ENCODE measurements at places on chromosomes 7 and 10.

DNA sequence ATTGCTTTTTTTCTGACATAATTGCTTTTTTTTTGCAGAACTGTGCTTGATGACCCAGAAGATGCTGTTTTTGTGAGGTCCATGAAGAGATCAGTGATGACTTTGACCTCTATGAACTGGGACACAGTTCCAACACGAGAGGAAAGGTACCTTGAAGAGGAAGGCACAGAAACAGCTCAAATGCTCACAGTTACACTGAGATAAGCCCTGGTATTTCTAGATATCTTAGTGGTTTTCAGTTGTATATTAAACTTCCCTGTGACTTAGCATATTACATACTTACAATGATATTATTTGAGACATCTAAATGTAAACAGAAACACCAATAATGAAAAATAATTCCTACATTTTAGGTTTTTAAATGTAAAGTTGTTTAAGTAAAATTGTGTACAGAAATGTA is 54.7 kb downstream of the LRRC72 start:
- DNase-seq, result no peak

DNA sequence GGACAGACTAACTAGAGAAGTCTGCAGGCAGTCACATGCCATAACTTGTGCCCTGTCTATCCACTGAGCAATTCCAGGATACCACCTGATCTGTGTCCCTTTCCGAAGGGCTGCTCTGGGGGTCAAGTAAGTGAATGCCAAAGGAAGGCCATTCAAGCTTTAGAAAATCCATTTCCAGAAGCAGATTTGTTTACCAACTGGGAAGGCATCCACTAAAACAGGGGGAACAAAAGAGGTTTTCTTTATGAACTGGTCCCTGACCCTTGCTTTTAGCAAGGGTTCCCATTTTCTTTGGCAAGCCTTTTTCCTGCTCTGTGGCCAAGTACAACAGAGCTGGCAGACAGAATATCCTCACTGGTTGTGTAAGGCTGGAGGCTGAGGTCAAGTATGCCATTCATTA is 36.5 kb downstream of the ITPRID1 start:
- DNase-seq, result no peak

GRCh38 chr10:104750291-104750690 is 109.2 kb downstream of the SORCS3 start:
- no peak for DNase-seq

DNA sequence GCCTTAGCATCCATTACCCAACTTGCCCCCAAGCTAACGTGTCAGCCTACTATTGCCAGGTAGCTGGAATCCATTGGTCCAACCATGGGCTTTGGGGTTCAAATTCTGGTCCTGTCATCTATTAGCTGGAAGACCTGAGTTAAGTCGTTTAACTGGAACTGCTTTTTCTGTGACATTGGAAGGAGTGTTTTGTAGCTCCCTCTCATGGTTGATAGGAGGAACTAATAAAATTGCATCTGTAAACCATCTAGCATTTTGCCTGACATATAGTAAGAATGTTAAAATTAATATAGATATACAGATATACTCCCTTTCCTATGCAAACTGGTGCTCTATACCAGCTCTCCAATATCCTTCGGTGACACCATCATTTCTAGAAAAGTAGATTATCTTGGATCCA is 23.8 kb upstream of the SLF2 start:
- DNase-seq, result no peak

GRCh38 chr7:1689311-1689710 is 19.2 kb downstream of the ELFN1 start:
- DNase-seq, result no peak

- no peak for DNase-seq
These were observed 35.3 kb downstream of the ATAD1 start for GRCh38 chr10:87782721-87783120.

DNA sequence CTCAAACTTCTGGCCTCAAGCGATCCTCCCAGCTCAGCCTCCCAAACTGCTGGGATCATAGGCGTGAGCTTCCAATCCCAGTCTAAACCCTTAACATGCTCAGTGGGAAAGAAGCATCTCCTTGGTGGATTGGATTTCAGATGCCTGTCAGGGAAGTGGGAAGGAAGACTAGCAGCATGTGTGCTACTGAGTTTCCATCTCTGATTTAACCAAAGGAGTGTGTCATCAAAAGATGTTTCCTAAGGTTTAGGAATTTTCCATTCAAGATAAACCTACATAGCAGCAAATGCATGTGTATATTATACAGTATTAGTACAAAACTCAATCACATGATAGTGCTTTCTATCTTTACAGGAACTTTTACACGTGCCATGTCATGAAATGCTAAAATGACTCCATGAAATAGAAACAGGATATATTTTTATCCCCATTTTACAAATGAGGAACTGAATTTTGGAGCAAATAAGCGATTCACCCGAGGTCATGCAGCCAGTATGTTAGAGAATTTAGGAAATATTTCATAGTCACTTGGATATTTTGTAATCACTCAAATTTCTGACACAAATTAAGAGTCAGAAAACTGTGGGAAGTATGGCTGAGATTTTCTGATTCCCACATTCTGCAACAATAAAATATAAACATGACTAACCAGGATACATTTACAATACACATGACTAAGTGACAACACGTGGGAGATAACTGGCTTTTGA is 11.4 kb upstream of the TMEM26 start:
- no peak for DNase-seq

- no peak for DNase-seq
These were observed 283.2 kb downstream of the ARL4A start for GRCh38 chr7:12970626-12971025.

- DNase-seq, result no peak
These were observed 14.5 kb downstream of the TMEM120A start for GRCh38 chr7:75979759-75980429.

DNA sequence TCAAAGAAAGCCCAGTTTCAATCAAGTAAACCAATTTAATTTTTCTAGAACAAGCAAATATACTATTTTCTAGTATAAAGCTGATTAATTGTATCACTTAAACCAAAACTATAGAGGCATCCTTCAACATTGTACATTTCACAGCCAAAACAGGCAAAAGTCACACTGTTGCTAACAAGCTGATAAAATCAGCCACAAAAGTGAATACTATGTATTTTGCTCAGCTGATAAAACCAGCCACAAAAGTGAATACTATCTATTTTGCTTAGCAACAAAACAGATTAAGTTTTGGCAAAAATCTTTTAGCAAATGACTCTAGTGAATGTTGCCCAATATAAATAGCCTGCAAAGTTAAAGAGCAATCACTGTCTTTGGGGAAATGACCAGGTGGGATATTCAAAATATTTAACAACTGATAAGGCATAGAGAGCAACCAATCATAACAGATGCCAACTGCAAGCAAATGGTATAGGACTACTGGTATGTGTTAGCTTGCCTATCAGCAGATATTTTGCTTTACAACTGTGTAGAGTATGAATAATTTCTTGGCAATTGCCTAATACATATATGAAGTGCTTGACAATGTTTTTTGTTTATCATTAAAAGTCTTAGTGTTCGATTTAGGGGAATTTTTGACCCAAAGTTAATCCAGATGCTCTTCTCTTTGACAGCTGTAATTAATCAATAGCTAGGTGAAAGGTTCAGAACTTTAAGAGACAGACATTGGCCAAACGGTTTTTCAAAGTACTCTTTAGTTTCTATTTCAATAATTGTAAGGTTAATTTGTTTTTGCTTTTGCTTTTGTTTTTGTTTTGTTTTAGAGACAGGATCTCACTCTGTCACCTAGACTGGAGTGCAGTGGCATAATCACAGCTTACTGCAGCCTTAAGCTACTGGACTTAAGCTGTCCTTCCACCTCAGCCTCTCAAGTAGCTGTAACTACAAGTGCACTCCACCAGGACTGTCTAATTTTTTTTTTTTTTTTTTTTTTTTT is 44.4 kb upstream of the SP4 start:
- no peak for DNase-seq

GRCh38 chr10:26528048-26528447 is 89.9 kb downstream of the APBB1IP start:
- no peak for DNase-seq

DNA sequence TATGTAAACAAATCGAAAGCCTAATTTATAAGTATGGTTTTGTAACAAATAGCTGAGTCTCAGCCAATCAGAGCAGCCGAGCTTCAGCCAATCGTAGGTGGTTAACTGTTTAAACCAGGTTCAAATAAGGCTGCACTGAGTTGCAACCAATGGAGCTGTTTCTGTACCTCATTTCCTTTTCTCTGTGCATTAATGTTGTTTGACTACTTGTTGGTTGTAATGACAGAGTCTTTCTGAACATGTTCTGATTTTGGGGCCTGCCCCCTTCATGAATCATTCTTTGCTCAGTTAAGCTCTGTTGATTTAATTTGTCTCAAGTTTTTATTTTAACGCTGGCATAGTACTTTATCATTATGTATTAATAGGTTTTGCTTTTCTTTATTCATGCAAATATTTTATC is 14.6 kb downstream of the OTUD1 start:
- no peak for DNase-seq

- no peak for DNase-seq
These were observed 48.4 kb upstream of the TRIM8 start for GRCh38 chr10:102595897-102596296.

DNA sequence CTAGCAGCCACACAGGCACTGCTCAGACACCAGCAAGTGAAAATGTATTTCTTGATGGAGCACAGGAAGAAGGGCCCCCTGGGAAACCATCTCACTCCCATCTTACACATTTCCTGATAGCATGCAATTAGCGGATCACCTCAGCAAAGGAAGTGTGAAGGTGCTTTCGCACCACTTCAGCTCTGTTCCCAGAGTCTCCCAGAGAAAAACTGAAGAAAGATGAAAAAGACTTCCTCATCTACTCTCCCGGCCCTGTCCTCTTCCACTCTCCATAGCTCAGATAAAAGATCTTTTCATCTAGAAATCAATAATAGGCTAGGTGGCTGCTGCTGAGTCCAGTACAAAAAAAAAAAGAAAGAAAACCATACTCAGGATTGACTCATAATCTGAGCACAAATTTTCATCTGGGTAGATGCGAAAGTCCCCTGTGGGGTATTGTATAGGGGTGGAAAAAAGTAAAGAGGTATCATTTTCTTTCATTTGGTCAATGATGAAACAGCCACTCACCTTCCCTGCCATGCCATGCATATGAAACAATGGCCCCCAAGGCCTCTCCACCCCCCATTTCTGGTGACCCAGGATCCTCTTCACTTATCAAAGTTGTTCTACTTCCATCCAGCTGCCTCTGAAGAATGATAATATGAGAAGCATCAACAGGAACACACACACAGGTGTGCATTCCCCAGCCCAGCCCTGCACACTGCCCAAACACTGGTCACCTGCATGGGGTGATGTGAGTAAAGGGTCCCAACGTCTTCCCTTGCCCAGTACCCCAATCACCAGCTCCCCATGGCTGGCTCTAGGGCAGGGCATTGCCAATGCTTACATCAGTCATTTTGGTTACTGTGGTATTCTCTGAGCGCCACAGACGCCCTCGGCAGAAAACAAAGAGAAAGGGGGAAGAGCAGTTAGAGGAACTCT is 48.8 kb upstream of the DGKI start:
- DNase-seq, result no peak

- DNase-seq, result no peak
These were observed 112.3 kb downstream of the CFTR start for GRCh38 chr7:117592011-117592635.

DNA sequence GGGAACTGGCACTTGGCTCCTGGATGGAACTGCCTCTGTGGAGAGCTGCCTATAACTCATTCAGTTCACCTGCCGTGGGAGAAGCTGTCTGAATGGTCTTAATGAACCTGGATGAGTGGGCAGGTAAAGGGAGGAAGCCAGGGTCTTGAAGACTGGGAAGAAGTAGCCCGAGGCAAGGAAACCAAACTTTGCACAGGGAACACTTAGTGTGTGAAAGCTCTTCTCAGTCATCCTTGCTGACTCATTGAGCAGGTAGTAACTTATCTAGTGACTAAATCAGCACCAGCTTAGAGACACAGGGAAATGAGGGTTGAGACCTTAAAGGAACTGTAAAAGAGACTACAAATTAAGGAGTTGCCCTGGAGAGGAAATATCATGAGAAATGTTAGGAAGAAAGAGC is 9.9 kb downstream of the LRRC4 start:
- no peak for DNase-seq

DNA sequence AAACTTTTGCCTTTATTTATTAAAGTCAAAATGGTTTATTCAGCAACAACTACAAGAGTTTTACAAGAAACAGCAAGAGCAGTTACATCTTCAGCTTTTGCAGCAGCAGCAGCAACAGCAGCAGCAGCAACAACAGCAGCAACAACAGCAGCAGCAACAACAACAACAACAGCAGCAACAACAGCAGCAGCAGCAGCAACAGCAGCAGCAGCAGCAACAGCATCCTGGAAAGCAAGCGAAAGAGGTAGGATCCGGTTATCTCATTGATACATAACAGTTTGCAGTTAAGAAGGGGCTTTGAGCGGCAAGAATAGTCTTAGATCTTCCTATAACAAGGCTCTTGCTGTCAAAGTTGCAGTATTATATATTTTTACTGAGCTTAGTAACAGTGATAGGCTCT is 215.1 kb downstream of the FOXP2 start:
- no peak for DNase-seq

DNA sequence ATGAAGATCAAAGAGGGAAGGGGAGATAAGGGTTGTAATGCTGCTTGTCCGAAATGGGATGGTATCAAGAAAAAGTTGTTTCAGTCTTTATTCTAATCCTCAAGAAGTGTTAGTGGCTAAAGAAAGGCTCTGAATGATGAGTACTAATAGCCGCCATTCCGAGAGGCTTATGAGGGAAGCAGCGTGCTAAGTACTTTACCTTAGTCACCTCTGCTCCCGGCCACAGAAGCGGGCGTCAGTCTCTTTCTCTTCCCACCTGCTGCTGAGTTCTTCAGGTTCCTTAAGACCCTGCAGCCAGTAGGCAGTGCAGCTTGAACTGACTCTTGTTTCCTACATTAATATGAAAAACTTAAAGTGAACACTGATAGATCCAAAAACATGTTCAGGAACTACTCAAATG is 73.1 kb downstream of the EEPD1 start:
- no peak for DNase-seq

DNA sequence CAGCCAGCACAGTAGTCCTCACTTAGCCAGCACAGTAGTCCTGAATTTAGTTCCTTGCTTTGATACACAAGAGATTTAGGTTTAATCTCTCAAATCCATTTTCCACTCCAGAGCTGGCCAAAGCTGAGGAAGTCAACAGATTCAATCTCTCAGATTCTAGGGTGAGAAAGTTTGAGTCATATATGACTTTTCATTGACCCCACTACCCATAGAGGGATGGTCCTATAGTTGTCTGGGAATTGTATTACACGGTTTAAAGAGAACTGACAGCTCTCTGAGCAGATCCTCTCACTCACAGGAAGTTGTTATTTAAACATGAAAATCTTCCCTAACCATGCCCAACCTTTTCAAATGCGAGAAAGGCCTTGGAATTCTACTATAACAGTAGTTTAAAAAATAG is 641.8 kb upstream of the SEMA3D start:
- no peak for DNase-seq
